Activated naive CD4-positive, alpha-beta T cell treated with anti-CD3 and anti-CD28 coated beads, Interleukin-2, amount 10 ng/mL, durations not matched to agents 7 days and 5 days (primary cell): ENCODE measurements at places on chromosomes 11 and 22.

DNA sequence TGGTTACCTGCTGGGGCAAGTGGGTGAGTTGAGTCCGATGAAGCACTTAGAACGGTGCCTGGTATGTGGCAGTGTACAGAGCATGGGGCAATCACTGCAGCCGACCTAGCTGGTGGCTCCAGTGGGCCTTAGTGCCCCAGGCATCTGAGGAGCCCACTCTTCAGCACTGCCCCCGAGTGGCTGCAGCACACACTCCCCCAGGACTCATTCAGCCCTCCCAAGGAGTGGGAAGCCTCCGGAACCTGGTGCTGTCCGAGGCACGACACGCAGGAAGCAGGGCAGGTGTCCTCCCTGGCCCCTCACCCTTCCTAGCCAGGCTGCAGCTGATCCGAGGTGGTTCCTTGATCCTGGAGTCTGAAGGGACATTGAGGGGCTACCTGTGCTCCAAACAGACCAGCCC lies 42.4 kb upstream of the PRODH start:
- no peaks in the 10 kb centered on the region for H3K4me1 ChIP-seq
- no peak overlapping the region for H3K4me3 ChIP-seq
- H3K27ac ChIP-seq: no peak overlapping the region
- no peak for DNase-seq
- peaks cover 9% of the 10 kb centered on the region for H3K27me3 ChIP-seq

GRCh38 chr11:110070176-110070575 lies 23.0 kb upstream of the ZC3H12C start:
- H3K27ac ChIP-seq: no peak overlapping the region
- H3K36me3 ChIP-seq: no peaks in the 10 kb centered on the region
- no peak overlapping the region for H3K4me3 ChIP-seq

- no peak overlapping the region for H3K4me3 ChIP-seq
- H3K27me3 ChIP-seq: no peaks in the 10 kb centered on the region
- DNase-seq: no peak
- H3K4me1 ChIP-seq: no peaks in the 10 kb centered on the region
- no peak overlapping the region for H3K27ac ChIP-seq
These were observed 14.8 kb downstream of the SHISA8 start for GRCh38 chr22:41899992-41900651.

GRCh38 chr22:19942157-19943081 lies 801 bp upstream of the TXNRD2 start:
- H3K27ac ChIP-seq: peak overlapping the region; percentile 94
- H3K4me1 ChIP-seq: peaks cover 41% of the 10 kb centered on the region
- peaks cover 17% of the 10 kb centered on the region for H3K36me3 ChIP-seq
- H3K27me3 ChIP-seq: no peaks in the 10 kb centered on the region
- H3K4me3 ChIP-seq: peak overlapping the region; percentile 94

DNA sequence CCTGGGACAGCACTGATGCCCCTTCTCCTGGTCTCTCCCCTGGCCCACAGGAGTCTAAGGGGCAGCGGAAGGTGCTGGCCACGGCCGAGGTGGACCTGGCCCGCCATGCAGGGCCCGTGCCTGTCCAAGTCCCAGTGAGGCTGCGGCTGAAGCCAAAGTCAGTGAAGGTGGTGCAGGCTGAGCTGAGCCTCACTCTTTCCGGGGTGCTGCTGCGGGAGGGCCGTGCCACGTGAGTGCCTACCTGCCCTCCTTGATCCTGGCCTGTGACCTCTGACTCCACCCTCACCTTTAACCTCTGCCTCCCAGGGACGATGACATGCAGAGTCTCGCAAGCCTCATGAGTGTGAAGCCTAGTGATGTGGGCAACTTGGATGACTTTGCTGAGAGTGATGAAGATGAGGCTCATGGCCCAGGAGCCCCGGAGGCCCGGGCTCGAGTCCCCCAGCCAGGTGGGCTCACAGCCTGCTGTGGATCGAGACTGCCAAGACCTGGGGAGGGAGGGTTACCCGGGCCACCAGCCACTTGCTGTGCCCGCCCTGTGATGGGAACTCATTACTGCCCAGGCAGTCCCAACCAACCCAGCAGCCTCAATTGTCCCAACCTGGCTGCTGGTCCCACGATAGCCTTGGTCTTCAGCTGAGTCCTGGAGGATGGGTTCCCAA lies 4.3 kb downstream of the EHBP1L1 start:
- peaks cover 35% of the 10 kb centered on the region for H3K4me1 ChIP-seq
- no peak for DNase-seq
- no peak overlapping the region for H3K4me3 ChIP-seq
- H3K27ac ChIP-seq: no peak overlapping the region

- peaks cover 35% of the 10 kb centered on the region for H3K4me1 ChIP-seq
- H3K36me3 ChIP-seq: peaks cover 16% of the 10 kb centered on the region
- H3K4me3 ChIP-seq: peak within 1 kb of the TSS; percentile 91
- peak; percentile 49 for DNase-seq
These were observed at the start of gene ACTN3 for GRCh38 chr11:66546368-66546965. Gene ACTN3 (plus strand): TSS chr11:66546903. CDS start chr11:66546938, 35 bp downstream.

DNA sequence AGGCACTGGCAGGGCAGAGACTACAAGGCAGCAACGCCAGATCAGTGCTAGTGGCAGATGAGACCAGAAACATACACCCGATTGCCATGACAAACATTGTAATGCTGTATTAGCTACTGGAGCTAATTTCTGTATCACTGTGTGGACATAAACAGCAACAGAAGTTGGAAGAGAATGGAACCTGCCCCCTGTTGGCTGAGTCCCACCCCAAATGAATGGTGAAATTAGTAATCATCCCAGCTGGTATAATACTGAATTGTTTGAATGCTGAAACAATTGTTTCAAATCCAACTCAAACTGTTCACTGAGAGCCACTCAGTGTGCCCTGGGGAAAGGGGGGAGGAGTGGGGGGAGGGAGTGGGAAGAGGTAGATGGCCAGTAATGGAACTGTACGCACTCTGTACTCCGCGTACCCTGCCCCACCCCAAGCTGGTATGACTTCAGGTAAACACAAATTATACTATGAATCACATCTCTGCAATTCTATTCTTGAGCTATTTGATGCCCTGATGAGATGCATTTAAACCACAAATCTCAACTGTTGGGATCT lies 11.2 kb upstream of the BIRC3 start:
- no peaks in the 10 kb centered on the region for H3K27me3 ChIP-seq
- H3K27ac ChIP-seq: peak overlapping the region; percentile 84
- DNase-seq: no peak
- peak overlapping the region; percentile 31 for H3K4me3 ChIP-seq
- H3K36me3 ChIP-seq: peaks cover 27% of the 10 kb centered on the region
